ENCODE measurements at places on chromosomes 6 and 20.

DNA sequence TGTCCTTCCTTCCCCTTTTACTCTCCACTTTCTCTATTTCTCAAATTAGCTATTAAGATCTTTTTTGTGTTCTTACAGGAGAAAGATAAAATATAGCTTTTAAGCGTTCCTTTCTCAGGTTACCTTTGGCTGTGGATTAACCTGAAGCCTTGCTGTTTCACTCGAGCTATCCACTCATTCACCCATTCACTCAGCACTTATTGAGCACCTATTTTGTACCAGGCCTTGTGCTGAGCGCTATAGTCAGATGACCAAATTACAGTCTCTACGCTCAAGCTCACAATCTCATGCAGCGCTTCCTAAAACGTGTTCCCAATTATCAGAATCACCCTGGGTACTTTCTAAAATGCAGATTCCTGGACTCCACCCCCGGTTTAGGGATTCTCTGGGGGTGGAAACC lies 1.8 kb upstream of the CEP250 start:
- DNase-seq: no peak

DNA sequence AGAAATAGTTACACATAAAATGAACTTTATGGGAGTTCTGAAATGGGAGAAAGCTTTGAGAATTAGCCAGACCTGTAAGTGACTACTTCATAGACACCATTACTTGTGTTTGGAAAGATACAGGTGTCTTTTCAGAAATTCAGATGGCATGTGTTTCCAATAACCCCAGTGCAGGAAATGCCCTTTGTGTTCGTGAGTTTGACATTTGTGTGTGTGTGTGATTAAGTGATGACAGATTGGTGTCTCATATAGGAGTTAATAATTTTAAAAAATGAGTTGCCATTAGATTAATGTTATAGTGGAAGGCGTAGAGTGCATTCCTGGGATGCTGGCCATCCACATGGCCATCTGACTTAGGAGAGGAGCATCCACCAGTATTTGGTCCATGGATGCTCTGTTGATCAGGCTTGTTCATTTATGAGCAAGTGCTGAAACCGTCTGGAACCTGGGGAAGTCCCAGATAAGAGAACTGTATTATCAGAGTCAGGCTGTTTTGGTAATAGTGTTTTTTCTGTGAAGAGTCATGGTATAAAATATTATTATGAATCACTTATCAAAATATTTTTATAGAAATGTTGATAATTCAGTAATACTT lies 3.1 kb downstream of the STK4 start:
- no peak for DNase-seq

DNA sequence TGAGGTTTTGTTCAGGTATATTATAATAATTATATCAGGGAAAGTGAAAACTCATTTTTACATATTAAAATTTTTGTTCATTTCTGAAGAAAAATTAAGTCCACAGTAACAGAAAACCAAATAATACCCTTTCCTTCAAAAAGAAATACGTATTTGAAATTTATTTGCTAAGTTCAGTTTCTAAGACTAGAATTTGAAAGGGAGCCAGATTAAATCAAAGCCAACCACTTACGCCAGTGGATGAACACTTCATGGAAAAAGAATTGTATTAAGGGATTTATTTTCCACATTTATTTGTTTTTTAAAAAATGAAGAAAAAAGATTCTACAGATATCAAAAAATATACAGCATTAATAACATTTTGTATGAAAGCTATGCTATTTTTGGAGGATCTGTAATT lies 654.4 kb downstream of the EYS start:
- no peak for DNase-seq

GRCh38 chr6:147322299-147323162 lies 118.3 kb downstream of the STXBP5 start:
- no peak for DNase-seq

DNA sequence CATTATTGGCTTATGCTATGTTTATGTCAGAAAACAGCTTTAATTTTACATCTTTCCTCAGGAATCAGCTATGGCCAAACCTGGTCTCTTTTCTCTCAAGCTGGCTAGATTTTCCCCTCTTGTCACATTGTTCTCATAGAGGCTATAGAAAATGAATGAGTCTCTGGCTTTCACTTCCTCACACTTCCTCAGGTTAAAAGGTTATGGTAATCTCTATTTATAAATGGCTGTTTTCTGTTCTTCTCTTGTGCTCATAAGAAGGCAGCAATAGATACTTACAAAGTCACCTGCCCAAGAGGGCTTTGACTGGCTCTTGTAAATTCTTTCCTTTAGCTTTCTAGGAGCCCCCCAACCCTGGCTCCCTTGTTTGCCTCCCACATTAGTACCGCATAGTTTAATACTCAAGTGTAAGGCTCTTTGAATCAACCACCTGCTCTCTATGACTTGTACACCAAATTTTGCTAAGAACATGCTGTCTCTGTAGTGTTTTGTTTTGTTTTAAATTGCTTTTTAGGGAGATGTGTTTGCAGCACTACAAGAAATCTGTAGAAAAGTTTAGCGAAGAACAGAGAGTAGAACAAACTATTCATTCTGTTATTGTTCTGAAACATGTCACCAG lies 897.4 kb upstream of the CITED2 start:
- peak; percentile 100 for DNase-seq

GRCh38 chr20:2734899-2735298 lies 42.3 kb downstream of the EBF4 start:
- no peak for DNase-seq

GRCh38 chr6:84220809-84221409 lies 6.5 kb downstream of the CEP162 start:
- peak; percentile 16 for DNase-seq

DNA sequence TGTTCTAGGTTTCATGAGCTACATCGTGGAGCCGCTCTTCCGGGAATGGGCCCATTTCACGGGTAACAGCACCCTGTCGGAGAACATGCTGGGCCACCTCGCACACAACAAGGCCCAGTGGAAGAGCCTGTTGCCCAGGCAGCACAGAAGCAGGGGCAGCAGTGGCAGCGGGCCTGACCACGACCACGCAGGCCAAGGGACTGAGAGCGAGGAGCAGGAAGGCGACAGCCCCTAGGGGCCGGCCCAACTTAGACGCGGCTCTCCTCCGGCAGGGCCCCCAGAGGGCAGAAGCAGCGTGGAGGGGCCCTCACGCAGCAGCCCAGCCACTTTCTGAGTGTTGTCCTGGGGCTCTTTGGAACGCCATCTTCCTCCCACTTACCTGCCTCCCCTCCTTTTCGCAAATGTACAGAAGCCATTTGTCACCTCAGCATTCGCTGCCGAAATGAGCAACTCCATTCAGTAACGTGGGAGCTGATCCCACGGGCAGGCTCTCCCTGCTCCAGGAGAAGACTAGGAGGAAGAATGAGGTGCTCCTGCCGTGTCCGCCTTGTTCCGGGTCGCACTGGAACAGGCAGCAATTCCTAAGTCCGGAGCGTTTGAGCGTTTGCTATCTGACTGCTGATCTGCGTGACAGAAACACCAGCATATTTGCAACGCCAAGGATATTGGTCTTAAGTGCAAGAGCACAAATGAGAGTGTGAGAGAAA lies 58.4 kb downstream of the MTFR2 start:
- DNase-seq: no peak

GRCh38 chr6:31920811-31921210 lies 6.7 kb upstream of the C2 start:
- no peak for DNase-seq

DNA sequence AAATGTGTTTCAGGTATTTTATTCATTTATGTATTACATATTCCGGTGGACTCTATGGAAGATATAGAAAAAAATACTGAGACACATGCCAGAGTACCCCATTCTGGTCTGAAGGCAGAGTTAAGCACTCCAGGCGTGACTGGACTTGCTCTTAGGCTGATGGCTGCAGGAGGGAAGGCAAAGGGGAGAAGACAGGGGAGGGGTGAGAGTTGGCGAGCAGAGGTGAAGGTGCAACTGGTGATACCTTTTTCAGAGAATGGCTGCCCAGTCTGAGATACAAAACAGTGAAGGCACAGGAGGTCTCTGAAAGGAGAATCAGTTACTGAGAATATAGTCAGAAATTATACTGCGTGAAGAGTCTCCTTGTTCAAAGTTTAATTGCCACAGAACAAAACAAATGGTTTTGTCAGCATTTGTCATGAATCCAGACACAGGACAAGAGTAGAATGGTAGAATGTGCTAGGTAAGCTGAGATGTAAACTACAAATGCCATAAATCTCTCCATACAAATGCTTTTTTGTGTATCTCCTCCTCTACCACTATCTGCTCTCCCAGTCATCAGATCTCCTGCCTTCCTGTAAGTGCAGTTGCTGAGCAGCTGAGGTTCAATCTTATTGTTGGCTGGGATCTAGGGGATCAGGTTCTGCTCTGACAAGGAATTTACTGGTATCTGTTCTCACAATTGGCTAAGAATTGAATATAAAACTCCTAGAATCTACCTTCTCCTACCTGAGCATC lies 104.2 kb upstream of the DST start:
- DNase-seq: peak; percentile 41

- DNase-seq: no peak
Observed at GRCh38 chr20:50309280-50309763, 118.7 kb downstream of the CEBPB start.

DNA sequence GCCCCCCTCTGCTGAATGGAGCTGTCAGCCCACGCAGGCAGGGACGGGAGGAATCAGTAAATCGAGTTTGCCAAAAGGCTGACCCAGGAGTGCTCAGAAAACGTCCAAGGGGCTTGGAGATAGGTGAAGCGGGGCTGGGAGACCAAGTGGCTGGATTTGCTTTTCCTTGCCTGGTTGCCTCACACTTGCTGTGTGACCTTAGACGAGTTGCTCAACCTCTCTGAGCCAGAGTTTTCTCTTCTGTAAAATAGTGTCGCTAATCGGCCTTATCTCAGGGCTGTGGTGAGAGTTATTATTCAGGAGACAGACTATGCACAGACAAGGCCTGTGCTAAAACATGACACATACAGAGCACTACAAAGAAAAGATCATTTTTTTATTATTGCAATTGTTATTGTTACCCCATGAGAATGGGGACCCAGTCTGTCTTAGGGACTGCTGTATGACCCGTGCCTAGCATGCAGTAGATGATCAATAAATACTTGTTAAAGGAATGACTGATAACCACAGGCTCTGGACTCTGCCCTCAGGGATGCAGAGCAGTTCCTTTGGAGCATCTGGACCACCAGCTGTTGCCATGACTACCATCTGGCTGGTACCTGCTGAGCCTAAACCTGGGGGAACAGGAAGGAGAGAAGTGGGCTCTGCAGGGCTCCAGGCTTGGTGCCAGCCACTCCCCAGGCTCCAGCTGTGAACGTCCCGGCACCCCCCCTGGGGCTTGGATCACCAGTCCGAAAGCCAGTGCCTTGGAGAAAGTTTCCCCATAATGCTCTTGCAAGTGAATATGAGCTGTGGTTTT lies 901 bp downstream of the KCNK15 start:
- DNase-seq: peak; percentile 86

GRCh38 chr20:52965380-52965779 lies 6.8 kb upstream of the TSHZ2 start:
- no peak for DNase-seq
